Stimulated activated CD4-positive, alpha-beta T cell treated with anti-CD3 and anti-CD28 coated beads, Interleukin-12 subunit alpha, Interleukin-12 subunit beta, amount 100 ng/mL, for 48 hours (primary cell): ENCODE measurements at places on chromosomes 4 and X.

DNA sequence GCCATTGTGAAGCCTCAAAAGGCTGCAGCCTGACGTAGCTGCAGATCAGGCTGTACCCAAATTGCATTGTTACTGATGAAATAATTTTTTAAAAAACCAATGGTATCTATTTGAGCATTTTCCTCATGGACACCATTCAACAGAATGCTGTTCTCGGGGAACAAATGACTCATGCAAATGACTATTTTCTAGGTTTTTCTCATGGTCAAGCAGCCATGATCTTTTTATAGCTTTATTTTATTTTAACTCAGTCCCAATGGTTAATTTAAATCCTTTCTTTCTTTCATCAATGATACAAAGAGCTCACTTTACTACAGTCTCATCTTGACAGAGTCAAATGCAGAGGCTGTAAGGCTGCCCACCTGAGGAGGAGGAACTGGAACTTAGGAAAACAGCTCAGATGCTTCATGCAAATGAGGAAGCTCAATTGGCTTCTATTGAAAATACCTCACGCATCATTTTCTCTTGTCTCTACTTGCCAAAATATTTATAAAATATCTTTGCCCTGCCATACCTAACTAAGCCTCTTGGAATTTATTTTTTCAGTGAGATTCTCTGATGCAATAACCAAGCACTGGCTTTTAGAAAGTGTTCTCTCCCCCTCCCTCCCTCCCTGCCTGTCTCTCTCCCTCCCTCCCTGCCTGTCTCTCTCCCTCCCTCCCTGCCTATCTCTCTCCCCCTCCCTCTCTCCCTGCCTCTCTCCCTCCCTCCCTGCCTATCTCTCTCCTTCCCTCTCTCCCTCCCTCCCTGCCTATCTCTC is 81.0 kb downstream of the SORBS2 start:
- DNase-seq: no peak

GRCh38 chrX:1833656-1834360 is 218.9 kb downstream of the ASMT start:
- DNase-seq: no peak

DNA sequence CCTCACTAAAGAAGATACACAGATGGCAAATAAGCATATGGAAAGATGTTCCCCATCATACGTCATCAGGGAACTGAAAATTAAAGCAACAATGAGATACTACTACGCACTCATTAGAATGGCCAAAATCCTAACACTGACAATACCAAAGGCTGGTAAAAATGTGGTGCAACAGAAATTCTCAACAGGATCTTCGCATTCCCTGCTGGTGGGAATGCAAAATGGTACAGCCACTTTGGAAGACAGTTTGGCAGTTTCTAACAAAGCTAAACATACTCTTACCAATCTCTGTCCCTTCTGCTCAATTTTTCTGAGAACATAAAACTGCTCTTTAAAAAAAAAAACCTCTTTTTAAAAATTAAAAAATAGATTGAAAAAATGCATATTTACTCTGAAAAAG is 300.2 kb downstream of the FBXW7 start:
- DNase-seq: no peak

GRCh38 chr4:184420881-184421416 is 53.4 kb downstream of the IRF2 start:
- no peak for DNase-seq

- DNase-seq: no peak
Measured at GRCh38 chrX:437661-438390, 51.1 kb upstream of the PPP2R3B start.

DNA sequence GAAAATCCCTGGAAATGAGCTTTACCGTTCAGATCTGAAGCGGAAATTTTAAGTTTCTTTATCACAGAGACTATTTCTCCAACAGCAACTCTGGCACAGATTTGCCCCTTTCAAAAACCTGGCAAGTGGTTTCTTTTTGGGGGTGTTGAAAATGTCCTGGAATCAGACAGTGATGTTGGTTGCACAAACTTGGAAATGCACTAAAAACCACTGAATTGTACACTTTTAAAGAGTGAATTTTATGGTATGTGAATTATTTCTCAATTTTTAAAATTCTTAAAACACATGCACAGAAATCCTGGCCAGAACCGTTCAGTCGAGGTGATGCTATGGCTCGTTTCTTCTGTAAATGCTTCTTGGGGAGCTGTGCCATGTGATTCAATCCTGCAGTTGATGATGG is 121.2 kb upstream of the RBPJ start:
- no peak for DNase-seq

DNA sequence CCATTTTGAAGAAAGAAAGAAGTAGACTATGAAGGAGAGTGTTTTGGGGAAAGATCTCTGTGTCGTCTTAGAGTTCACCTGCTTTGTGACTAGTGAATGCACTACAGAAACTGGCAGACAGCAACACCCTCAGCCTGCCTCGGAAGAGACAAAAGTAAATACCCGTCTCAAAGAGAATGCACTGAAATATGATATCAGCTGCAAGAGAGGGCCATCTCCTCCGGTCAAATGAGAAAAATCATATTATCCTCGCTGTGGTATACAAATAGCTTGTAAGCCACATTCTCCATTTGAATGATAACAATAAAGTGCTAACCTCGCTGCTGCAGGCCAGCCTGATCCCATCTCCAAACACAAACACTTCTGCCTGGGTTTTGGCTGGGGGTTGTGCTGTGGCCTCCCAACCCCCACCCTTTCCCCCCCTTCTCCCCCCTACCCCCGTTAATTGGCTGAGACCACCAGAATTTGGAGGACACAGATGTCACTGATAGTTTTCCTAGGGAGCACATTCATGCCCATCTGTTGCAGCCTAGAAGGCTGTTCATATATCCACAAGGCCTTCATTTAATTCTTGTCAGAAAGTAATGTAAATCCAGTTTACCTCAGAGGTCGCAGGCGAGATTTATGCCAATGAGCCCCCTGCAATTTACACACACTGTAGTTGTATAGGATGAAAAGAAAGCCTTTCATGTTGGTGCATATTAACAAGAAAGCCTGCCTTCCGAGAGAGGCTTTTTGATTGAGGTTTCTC is 46.3 kb downstream of the ALPK1 start:
- DNase-seq: no peak

- DNase-seq: no peak
Measured at GRCh38 chrX:17160975-17161374, 214.0 kb upstream of the NHS start.

- peak; percentile 64 for DNase-seq
Measured at GRCh38 chr4:2961811-2962441, 1.3 kb downstream of the NOP14 start.

DNA sequence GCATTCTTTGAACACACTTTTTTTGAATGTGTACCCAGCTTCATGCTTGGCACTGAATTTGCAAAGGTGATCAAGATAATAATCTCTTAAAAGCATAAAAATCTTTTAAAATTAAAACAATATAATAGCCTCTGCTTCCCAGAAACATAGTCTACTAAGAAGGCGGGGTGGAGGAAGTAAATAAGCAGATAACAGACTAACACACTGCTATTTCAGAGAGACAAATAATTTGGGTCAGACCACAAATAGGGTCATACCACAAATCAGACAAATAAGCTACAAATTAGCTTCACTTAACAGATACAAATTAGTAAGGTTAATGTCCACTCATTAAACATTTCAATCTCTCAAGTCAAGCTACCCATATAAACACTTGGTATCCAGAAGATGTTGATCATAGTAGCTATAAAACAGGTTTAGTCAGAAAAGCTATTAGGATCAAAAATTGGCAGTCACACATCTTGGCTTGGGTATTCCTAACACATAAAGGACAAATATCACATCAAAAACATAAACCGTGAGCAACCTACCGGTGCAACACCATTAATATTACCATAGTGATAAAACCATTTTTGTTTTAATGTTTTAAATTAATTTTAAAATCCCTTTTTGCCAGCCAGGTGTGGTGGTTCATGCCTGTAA is 47.3 kb downstream of the PPP3CA start:
- no peak for DNase-seq

GRCh38 chr4:95077864-95078263 is 320.1 kb downstream of the BMPR1B start:
- DNase-seq: no peak
